Mesenchymal stem cell (in vitro differentiated cells and primary cell): ENCODE measurements at places on chromosomes 6 and 20.

DNA sequence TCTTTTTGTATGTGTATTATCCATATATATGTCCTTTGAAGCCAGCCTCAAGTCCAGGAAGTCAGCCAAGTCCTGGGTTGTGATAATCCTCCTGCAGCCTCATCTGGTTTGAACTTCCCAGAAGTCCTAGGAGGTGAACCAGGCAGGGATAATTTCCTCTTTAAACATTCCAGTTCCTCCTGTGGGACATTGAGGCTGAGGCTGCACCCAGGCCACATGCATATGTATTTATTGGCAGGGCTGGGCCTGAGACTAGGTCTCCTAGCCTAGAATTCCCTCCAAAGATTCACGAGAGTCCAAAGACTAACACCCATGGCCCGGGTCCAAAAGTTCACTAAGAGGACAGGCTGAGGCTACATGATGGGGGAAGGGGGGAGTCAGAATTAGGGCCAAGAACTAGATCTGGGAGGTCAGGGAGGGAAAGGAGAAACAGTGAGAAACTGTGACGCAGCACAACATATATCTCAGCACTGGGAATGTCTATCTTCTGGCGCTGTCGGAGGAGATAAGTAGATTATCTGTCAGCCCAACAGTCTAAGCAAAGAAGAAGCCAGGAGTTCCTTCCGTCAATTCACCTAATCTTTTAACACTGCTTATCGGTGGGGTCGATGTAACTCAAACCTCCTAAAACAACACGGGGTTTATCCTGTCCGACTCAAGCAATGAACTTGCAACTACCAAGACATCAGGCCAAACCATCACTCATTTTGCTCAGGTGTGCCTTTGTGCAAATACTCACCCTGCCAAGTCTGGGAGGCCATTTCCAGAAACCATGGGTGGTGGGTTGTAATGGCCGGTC lies 43.3 kb downstream of the SNX5 start:
- DNase-seq: no peak

DNA sequence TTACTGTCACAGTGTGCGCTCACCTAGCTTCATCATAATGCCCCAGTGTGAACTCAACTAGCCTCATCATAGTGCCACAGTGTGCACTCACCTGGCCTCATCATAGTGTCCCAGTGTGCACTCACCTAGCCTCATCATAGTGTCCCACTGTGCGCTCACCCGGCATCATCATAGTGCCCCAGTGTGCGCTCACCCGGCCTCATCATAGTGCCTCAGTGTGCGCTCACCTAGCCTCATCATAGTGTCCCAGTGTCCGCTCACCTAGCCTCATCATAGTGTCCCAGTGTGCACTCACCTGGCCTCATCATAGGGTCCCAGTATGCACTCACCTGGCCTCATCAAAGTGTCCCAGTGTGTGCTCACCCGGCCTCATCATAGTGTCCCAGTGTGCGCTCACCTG lies 10.6 kb downstream of the TMEM242 start:
- no peak for DNase-seq

- no peak for DNase-seq
Observed at GRCh38 chr6:47446669-47447330, 30.8 kb upstream of the CD2AP start.

- DNase-seq: no peak
Observed at GRCh38 chr6:91486200-91486599, 899.3 kb upstream of the MAP3K7 start.

DNA sequence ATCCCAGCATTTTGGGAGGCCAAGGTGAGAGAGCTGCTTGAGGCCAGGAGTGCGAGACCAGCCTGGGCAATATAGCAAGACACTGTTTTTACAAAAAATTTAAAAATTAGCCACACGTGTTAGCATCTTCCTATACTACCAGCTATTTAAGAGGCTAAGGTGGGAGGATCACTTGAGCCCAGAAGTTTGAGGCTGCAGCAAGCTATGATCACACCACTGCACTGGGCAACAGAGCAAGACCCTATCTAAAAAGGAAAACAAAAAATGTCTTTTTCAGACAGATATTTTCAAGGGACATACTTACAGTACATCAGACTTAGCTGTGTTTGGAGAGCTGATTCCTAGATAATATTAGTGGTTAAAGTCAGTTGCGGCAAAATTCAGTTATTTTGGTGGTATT lies 72.9 kb upstream of the XRN2 start:
- DNase-seq: no peak

- no peak for DNase-seq
Observed at GRCh38 chr20:16078172-16078898, 494.9 kb downstream of the KIF16B start.

- DNase-seq: peak; percentile 55
Observed at GRCh38 chr6:122389704-122390372, 9.6 kb upstream of the HSF2 start.

DNA sequence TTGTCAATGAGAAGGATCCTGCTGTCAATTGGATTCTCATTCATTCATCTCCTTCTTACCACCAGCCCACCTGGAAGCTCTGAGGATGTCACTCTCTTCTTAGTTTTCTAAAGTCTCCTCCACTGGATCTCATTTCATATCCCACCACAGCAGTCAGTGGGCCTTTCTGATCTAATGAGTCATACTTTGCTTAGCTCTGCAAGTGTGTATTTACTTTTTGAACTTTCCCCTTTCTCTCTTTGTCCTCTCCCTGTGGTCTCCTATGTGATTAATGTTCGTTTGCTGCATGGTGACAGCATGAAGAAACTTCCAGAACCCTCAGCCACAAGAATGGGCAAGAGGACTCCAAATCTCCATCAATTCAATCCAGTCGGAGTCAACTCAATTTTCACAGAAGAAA lies 63.6 kb upstream of the SYNDIG1 start:
- DNase-seq: no peak

DNA sequence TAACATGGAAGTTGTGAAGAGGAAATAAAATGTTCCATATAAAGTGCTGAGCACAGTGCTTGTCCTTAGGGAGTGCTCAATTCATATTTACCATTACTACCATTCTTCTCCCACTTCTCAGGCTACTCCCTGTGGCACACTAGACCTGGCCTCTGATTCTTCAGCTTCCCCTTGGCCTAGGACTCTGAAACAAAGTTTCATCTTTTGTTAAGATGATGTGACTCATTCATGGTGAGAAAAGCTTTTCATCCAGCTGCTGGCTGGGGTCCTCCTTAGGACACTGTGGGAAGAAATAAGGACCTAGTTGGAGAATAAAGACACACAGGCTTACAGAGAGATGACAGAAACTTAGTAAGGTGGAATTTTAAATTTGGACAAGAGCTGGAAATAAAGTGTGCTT lies 314.8 kb downstream of the CDC5L start:
- no peak for DNase-seq

GRCh38 chr6:110563711-110564110 lies 87.3 kb upstream of the SLC22A16 start:
- no peak for DNase-seq

GRCh38 chr20:56513161-56514150 lies 11.1 kb upstream of the FAM209A start:
- DNase-seq: no peak

DNA sequence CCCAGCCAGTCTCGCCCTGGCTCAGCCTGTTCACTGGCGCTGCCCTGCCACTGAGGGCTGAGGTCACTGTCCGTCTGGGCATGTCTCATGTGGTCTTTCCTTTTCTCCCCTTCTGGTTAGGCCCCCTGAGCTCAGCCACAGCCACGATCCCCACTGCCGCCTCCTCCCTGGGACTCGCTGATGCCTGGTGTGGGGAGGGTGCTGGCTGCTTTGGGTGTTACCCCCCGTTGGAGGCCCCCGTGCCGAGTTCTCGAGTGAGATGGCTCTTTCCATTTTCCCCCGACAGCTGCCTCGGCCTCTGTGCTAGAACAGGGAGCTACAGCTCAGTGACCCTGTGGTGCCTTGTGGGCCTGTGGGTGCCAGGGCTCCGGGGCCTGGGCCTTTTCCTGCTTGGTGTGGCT lies 14.9 kb upstream of the TCFL5 start:
- DNase-seq: no peak

DNA sequence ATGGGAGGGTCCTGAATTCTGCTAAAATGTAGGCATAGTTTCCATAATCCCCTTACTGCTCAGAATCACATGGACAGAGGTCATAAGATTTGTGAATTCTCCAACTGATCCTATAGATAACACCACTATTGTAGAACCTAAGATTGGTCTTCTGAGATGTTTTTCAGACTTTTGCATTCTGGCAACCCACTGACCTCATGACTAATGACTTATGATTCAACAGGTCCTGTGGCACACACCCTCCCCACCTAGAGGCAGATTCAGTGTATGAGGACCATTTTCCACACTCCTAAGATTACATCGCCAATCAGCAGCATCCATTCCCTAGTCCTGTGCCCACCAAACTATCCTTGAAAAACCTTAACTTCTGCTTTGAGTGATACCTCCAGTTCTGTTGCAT lies 207.2 kb downstream of the BTBD9 start:
- no peak for DNase-seq

- no peak for DNase-seq
Observed at GRCh38 chr6:85706272-85706671, 63.6 kb upstream of the SYNCRIP start.

GRCh38 chr6:62367601-62368000 lies 81.6 kb upstream of the KHDRBS2 start:
- no peak for DNase-seq

DNA sequence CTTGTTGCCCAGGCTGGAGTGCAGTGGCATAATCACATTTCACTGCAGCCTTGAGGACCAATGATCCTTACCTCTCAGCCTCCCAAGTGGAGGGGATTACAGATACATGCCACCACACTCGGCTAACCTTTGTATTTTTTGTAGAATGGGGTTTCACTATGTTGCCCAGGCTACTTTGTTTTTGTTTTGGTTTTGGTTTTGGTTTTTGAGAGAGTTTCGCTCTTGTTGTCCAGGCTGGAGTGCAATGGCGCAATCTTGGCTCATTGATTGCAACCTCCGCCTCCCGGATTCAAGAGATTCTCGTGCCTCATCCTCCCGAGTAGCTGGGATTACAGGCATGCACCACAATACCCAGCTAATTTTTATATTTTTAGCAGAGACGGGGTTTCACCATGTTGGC lies 105.5 kb downstream of the BMP7 start:
- peak; percentile 10 for DNase-seq

DNA sequence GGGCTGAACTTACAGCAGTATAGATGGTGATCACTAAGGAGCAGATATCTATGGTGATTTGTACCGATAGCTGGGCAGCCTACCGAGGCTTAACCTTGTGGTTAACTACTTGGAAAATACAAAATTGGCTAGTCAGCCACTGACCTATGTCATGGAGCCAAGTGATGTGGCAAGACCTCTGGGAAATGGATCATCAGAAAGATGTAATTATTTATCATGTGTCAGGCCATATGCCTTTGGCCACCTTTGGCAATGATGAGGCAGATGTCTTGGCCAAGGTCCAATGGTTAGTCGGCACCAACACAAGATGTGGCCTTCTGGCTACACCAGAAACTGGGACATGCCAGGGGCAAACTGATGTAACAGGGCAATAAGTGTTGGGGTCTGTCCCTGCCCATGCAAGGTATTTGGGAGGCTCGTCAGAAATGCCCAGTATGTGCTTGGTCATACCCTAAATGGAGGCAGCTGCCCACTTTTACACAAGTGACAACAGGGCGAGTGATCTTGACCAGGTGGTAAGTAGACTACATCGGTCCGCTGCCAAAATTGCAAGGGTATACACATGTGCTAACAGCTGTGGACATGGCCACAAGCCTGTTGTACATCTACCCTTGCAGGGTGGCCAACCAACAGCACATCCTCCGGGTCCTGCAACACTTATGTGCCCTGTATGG lies 30.1 kb downstream of the HDDC2 start:
- DNase-seq: no peak

DNA sequence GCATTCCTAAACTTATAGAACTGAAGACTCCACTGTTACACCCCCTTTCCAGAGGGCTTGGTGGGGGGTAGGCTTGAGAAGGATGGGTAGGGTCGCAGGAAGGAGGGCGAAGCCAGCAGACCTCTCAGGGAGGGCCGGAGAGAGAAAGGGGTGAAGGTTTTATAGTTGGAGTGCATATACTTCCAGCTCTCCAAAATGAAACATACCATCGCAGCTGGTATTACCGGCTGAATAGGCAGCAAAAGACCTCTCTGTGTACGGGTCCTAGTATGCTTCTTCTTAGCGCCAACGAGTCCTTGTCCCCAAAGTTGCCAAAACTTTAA lies 1.0 kb upstream of the VGLL2 start:
- no peak for DNase-seq

- DNase-seq: no peak
Observed at GRCh38 chr20:38158701-38159351, 6.2 kb downstream of the TGM2 start.

- DNase-seq: peak; percentile 17
Observed at GRCh38 chr6:79468116-79468515, 69.1 kb downstream of the LCA5 start.

DNA sequence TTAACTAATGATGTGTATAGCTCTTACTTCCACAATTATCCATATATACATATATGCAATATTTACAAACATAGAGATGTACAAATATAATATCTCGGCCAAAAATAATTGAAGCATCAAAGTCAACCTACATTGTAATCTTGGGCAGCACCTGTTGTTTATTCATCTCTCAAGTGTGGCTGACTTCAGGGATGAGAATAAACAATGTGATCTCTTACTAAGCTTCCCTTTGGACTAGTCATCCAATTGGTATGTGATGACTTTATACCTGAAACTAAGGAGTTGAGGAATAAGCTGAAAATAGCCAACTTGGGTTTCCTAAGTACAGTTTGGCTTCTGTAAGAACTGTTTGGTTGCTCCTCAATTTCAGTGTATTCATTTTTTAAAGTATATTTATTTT lies 256.6 kb downstream of the KHDC1L start:
- peak; percentile 47 for DNase-seq

- DNase-seq: no peak
Observed at GRCh38 chr6:12116264-12116800, 104.2 kb downstream of the HIVEP1 start.

DNA sequence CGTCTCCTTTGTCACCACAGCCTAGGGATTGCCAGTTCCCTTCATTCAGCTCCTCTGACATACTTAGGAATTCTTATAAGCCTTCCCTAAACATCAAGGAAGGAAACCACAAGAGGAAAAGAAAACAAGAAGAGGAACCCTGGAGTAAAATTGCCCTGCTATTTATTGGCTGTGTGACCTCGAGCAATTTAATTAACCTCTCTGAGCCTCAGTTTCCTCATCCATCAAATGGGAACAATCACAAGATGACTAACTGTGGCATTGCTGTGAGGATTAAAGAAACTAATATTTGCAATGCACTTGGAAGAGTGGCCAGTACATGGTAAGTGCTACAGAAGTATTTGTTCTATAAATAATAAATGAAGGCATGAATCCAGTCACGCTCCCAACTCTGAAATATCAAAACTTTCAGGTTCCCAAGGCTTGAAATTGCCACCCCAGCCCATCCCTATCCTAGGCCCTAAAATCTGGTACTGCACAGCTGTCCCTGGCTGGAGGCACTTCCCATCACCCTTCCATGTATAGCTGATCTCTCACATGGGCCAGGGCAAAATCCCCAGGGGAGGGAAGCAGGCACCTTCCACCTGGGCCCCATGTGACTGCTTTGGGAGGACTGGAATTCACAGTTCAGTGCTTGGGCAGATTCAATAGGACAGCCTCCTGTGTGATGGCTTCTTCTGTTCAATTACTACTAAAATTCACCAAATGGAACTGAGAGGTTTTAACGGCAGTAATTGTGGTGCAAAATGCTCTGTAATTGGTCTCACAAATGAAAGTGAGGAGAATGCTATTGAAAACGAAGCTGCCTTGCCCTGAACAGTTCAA lies 78.0 kb upstream of the MAFB start:
- DNase-seq: no peak

GRCh38 chr6:118709859-118710350 lies 58.5 kb upstream of the CEP85L start:
- peak; percentile 76 for DNase-seq
